ENCODE measurements at places on chromosomes 7 and 10.

- DNase-seq: no peak
Measured at GRCh38 chr10:23439961-23440889, 1.4 kb downstream of the OTUD1 start.

GRCh38 chr10:28207799-28208198 lies 95.1 kb downstream of the MPP7 start:
- no peak for DNase-seq

DNA sequence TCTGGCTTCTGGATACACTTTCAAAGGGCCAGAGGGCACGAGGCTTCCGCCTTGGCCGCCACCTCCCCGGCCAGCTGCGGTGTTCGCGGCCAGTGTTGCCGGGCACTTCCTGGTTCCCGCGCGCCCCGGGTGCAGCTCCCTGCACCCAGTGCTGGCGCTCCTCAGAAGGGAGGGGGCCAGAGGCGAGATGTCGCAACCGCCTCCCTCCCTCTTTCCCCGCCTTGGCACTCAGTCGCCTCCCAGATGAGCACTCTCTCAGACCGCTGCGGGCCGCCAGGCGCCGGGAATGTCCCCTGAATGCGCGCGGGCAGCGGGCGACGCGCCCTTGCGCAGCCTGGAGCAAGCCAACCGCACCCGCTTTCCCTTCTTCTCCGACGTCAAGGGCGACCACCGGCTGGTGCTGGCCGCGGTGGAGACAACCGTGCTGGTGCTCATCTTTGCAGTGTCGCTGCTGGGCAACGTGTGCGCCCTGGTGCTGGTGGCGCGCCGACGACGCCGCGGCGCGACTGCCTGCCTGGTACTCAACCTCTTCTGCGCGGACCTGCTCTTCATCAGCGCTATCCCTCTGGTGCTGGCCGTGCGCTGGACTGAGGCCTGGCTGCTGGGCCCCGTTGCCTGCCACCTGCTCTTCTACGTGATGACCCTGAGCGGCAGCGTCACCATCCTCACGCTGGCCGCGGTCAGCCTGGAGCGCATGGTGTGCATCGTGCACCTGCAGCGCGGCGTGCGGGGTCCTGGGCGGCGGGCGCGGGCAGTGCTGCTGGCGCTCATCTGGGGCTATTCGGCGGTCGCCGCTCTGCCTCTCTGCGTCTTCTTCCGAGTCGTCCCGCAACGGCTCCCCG lies at the start of gene FFAR4:
Gene FFAR4 (plus strand): TSS at position 231 of the 842 bp plus-strand sequence. CDS start 56 bp downstream, at position 287.
- DNase-seq: no peak

DNA sequence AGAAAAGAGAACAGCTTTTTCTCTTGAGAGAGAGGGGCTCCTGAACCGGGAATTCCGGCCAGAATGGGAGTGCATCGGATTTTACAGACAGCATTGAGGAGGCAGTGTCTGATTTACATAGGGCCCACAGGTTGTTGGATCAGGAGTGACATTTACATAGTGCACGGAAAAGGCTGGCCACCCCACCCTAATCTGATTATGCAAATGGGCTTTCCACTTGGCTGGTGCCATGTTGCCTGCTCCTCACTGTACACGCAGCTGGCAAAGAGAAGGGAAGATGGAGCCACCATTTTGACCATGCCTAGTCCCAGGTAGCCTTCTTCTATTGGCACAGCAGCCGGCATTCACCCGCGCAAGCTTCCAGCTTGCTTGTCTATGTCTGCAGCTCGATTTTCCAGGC lies 77.5 kb upstream of the FAM171A1 start:
- no peak for DNase-seq

GRCh38 chr7:7664291-7664690 lies 23.7 kb downstream of the UMAD1 start:
- no peak for DNase-seq

- DNase-seq: no peak
Measured at GRCh38 chr10:132521041-132521465, 16.5 kb upstream of the INPP5A start.

DNA sequence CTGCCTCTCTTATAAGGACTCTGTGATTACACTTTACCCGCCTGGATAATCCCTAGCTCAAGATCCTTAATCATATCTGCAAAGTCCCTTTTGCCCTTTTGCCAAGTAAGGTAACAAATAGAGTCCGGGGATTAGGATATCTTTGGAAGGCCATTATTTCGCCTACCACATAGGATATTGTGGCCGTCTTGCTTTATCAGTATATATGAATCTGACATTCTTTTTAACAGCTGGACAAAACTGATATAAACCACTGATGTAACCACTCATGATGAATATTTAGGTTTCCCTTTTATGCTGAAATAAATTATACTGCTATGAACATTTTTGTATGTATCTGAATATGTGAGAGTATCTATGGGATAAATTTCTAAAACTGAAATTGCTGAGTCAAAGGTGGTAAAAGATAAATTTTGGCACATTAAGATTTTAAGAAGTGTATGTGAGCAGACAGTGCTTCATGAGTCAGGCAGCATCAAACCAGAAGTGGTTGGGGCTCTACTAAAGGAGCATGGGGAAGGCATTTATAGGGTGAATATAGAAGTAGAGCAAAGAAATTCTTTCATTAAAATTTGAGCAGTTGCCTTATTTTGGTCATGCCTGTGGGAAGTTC lies 44.7 kb downstream of the AVL9 start:
- no peak for DNase-seq

- no peak for DNase-seq
Measured at GRCh38 chr10:58955615-58956014, 220.8 kb upstream of the PHYHIPL start.

DNA sequence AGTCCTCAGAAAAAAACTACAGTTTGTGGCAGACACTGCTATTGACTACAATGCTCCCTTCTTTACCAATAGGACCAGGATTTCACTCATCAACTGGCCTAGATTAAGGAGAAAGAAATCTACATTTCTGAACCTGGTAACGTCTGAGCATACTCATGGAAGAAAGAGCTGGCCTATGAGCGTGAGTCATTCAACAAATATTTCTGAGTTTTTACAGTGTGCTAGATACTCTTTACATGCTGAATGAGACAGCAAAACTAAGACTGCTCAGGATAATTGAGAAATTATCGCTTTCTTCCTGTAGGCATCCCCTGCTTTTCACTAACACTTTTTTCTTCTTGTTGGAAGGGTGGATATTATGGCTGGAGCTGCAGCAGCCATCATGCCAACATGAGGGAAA lies 609.7 kb downstream of the TNS3 start:
- DNase-seq: no peak

GRCh38 chr7:17590221-17590620 lies 291.8 kb downstream of the AHR start:
- DNase-seq: no peak

GRCh38 chr7:78712111-78712510 lies 741.4 kb downstream of the MAGI2 start:
- DNase-seq: no peak
